Activated naive CD8-positive, alpha-beta T cell treated with anti-CD3 and anti-CD28 coated beads, Interleukin-2, amount 10 ng/mL, durations not matched to agents 7 days and 5 days (primary cell): ENCODE measurements at places on chromosomes 4 and X. TPM values are rescaled to one million over a fixed set of nuclear protein-coding genes. Genes with fewer than 3 reads are reported as not detected.

The CITED1 gene
- total RNA-seq: not detected

The NPNT gene
- not detected for total RNA-seq

The S100G gene
- not detected for total RNA-seq

The TSPAN7 gene
- total RNA-seq: not detected

The NUDT11 gene
- 0.83 TPM for total RNA-seq

The UCP1 gene
- not detected for total RNA-seq

The MAGEA1 gene
- total RNA-seq: not detected

The PRR32 gene
- not detected for total RNA-seq

The APLN gene
- total RNA-seq: 1.9 TPM

The BEND4 gene
- 0.69 TPM for total RNA-seq

The ARMCX2 gene
- 8.8 TPM for total RNA-seq

The RHOXF2B gene
- not detected for total RNA-seq

The CT45A10 gene
- total RNA-seq: not detected

The PDCL2 gene
- not detected for total RNA-seq

The AWAT2 gene
- total RNA-seq: not detected

The MAGEB5 gene
- not detected for total RNA-seq

The CXCL1 gene
- total RNA-seq: not detected

The ADAM29 gene
- not detected for total RNA-seq

The STPG2 gene
- total RNA-seq: not detected

The PRDM5 gene
- 0.58 TPM for total RNA-seq

The GAGE2A gene
- total RNA-seq: not detected

The AMOT gene
- 1.8 TPM for total RNA-seq

The ZC4H2 gene
- total RNA-seq: 13.0 TPM

The CDKL2 gene
- 0.22 TPM for total RNA-seq
